H9 (cell line): ENCODE measurements at places on chromosomes 2 and 18. TPM values are rescaled to one million over a fixed set of nuclear protein-coding genes. Genes with fewer than 3 reads are reported as not detected.

GRCh38 chr2:201194097-201194496 is 11.2 kb downstream of the CASP10 start:
- no peaks in the 10 kb centered on the region for H3K27me3 ChIP-seq
- H3K4me3 ChIP-seq: no peak overlapping the region
- no peak for DNase-seq
- peaks cover 8% of the 10 kb centered on the region; the same call in 1 of the 2 replicates for H3K36me3 ChIP-seq

GRCh38 chr18:14769381-14769780 is 21.4 kb downstream of the ANKRD30B start:
- no peaks in the 10 kb centered on the region for H3K4me1 ChIP-seq
- no peak overlapping the region for H3K4me3 ChIP-seq
- no peak for DNase-seq
- no peak overlapping the region for H3K27ac ChIP-seq
- H3K27me3 ChIP-seq: no peaks in the 10 kb centered on the region

GRCh38 chr2:11242542-11243174 is 87.4 kb downstream of the SLC66A3 start:
- H3K4me3 ChIP-seq: no peak overlapping the region
- H3K27ac ChIP-seq: no peak overlapping the region
- H3K27me3 ChIP-seq: no peaks in the 10 kb centered on the region
- no peaks in the 10 kb centered on the region for H3K4me1 ChIP-seq
- H3K36me3 ChIP-seq: no peaks in the 10 kb centered on the region; the same call in 2 of the 3 replicates
- DNase-seq: no peak

DNA sequence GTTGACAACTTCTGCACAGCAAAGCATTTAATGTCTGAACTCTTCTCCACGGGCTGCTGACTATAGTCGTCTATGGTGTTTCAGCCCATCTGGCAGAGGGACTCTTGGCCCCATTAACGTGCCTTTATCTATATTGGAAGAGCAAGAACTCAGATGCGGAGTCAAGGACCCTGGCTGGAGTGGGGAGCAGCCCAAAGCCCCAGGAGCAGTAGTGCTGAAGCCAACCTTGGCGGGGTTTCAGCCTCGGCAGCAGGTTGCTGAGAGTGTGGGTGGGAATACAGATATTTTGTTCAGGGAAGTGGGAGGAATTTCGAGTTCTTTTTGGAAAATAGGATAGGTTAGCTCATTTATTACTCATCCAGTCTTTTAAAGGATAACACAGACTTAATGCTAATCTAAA is 34.2 kb downstream of the TMEM17 start:
- no peaks in the 10 kb centered on the region for H3K27me3 ChIP-seq
- H3K4me3 ChIP-seq: no peak overlapping the region
- H3K27ac ChIP-seq: no peak overlapping the region
- H3K36me3 ChIP-seq: no peaks in the 10 kb centered on the region; the same call in 1 of the 2 replicates
- H3K4me1 ChIP-seq: peaks cover 13% of the 10 kb centered on the region; the same call in 1 of the 2 replicates
- no peak for DNase-seq

DNA sequence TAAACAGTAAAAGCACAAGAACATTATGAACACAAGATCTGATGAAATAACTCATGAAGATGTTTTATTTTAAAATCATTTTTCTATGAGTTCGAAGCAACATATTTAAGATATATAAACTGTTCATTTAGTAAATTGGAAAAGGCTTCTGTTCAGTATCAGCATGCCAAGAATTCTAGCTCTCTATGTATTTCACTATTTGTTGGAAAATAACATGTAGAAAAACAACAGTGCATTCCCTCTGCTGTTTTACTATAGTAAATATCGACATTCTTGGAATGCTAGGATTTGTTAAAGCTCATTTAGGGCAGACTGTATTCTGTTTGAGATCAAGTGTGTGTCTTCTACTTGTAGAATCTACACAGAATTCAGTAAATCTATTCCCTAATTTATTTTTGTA is 750.2 kb downstream of the CCDC85A start:
- no peak for DNase-seq
- H3K27me3 ChIP-seq: no peaks in the 10 kb centered on the region
- no peaks in the 10 kb centered on the region for H3K4me1 ChIP-seq
- H3K36me3 ChIP-seq: no peaks in the 10 kb centered on the region
- no peak overlapping the region for H3K4me3 ChIP-seq

DNA sequence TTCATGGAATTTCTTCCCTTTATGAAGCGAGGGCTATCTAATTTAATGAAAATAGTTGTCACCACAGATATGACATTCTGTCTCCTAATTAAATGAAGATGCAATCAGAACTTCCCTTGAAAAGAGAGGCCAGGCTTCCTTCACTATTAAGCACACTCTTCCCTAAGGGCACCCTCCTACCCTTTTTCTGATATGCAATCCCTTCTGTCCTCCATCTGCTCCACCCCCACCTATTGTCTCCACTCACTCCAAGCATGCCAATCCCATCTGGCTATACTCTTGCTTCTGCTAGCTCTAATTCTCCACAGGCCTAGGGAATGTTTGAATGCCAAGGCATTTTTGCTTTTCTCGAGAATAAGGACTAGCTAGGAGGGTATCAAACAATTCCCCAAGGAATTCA is 818.4 kb upstream of the FSHR start:
- no peaks in the 10 kb centered on the region for H3K4me1 ChIP-seq
- H3K4me3 ChIP-seq: peak overlapping the region; percentile 65; the same call in 2 of the 3 replicates
- no peaks in the 10 kb centered on the region for H3K27me3 ChIP-seq
- H3K27ac ChIP-seq: no peak overlapping the region

- no peak for DNase-seq
- H3K4me1 ChIP-seq: no peaks in the 10 kb centered on the region
- no peak overlapping the region for H3K4me3 ChIP-seq
- no peaks in the 10 kb centered on the region for H3K27me3 ChIP-seq
- peaks cover 3% of the 10 kb centered on the region; the same call in 1 of the 2 replicates for H3K36me3 ChIP-seq
Observed at GRCh38 chr2:238979636-238980035, 131.8 kb downstream of the TWIST2 start.

- H3K36me3 ChIP-seq: no peaks in the 10 kb centered on the region
- H3K4me1 ChIP-seq: no peaks in the 10 kb centered on the region
- no peak overlapping the region for H3K4me3 ChIP-seq
- H3K27ac ChIP-seq: no peak overlapping the region
- DNase-seq: no peak
Observed at GRCh38 chr2:124867247-124867646, 842.2 kb downstream of the CNTNAP5 start.

DNA sequence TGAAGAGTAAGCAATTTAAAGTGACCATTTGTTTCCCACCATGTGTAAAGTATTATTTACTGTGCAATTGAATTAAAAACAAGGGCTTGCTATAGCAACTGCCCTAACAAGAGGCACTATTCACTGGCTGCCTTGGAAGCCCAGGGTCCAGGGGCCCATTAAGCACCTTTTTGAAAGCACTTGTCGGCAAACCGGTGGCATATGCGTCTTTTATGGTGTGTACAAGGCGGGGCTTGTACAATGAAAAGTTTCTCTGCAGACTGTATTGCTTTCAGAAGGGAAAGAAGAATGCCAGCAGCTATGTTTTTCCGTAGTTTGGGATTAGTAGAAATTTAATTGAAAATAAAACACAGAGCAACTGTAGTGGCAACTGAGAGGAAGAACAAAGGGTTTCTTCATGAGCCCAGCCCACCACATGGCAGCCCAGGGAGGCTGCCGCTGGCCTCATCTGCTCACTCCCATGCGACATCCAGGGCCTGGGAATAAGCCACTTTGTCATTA is 279.5 kb upstream of the PARD3B start:
- H3K36me3 ChIP-seq: peaks cover 6% of the 10 kb centered on the region; the same call in 1 of the 2 replicates
- no peaks in the 10 kb centered on the region for H3K27me3 ChIP-seq
- H3K4me3 ChIP-seq: no peak overlapping the region
- H3K4me1 ChIP-seq: peaks cover 6% of the 10 kb centered on the region; the same call in 1 of the 2 replicates
- H3K27ac ChIP-seq: no peak overlapping the region
- no peak for DNase-seq

DNA sequence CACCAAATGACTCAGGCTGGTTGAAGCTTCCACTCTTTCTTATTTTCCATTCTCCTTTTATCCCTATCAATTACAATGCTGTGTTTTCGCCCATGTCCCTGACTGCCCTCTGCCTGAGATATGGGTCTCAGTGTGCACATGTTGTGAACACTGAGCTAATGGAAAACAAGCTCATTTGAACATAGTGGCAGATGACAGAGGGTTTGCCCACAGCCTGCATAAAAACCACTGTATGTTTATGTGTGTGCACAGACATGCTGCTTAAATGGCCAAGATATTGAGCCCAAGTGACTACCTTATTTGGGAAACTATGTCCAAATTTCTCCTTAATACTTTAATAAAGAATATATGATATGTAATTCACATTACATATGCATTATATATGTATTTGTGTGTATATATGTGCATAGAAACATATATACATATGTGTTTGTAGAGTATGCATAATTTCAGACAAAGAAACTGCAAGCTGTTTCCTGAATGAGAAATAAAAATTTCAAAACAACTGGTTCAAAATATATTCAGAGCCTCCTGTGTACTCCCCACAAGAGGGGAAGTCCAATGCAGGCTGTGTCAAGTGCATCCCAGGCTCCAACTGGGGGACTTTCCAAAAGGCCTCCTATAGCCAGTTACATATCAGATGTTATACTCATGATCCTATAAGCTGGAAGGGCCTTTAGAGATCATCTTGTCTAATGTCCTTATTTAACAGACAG is 92.7 kb upstream of the CD302 start:
- no peaks in the 10 kb centered on the region for H3K36me3 ChIP-seq
- H3K27ac ChIP-seq: no peak overlapping the region
- H3K4me3 ChIP-seq: no peak overlapping the region
- no peak for DNase-seq

GRCh38 chr2:117553448-117553847 is 261.0 kb upstream of the DDX18 start:
- DNase-seq: peak; percentile 63
- H3K27me3 ChIP-seq: no peaks in the 10 kb centered on the region
- H3K4me3 ChIP-seq: peak overlapping the region; percentile 20; the same call in 1 of the 3 replicates
- peaks cover 5% of the 10 kb centered on the region; the same call in 1 of the 2 replicates for H3K36me3 ChIP-seq

- no peak overlapping the region for H3K4me3 ChIP-seq
- H3K27me3 ChIP-seq: no peaks in the 10 kb centered on the region
- H3K27ac ChIP-seq: no peak overlapping the region
- H3K4me1 ChIP-seq: no peaks in the 10 kb centered on the region
Observed at GRCh38 chr2:1460851-1461418, 47.7 kb downstream of the TPO start.

- no peaks in the 10 kb centered on the region for H3K27me3 ChIP-seq
- H3K4me1 ChIP-seq: no peaks in the 10 kb centered on the region
- no peak for DNase-seq
- H3K36me3 ChIP-seq: no peaks in the 10 kb centered on the region
- no peak overlapping the region for H3K27ac ChIP-seq
- no peak overlapping the region for H3K4me3 ChIP-seq
Observed at GRCh38 chr18:59564561-59564960, 132.7 kb downstream of the CCBE1 start.

DNA sequence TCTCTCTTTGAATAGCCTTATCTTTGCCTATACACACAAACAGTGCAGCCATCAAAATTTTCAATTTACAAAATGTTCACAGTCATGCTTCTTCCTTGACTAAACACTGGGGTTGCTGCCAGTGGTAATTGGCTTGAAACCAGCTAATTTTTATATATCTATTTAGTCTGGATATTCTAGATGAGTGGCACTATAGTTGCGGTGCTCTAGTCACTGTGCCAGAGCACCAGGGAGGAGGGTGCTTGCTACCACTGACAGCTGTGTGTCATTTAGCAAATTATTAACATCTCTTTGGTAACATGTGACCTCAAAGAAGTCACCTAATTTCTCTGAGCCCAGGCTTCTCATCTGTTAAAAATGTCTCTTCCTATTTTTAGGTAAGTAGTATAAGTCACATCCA is 130.4 kb downstream of the MEIS1 start:
- H3K27me3 ChIP-seq: no peaks in the 10 kb centered on the region; the same call in 1 of the 2 replicates
- no peak for DNase-seq
- peaks cover 6% of the 10 kb centered on the region; the same call in 1 of the 2 replicates for H3K4me1 ChIP-seq

GRCh38 chr2:232525199-232525598 is 761 bp upstream of the CHRND start:
- no peak overlapping the region for H3K27ac ChIP-seq
- H3K27me3 ChIP-seq: peaks cover 15% of the 10 kb centered on the region
- no peaks in the 10 kb centered on the region for H3K4me1 ChIP-seq
- H3K4me3 ChIP-seq: no peak overlapping the region
- DNase-seq: no peak

- H3K4me3 ChIP-seq: no peak overlapping the region
- DNase-seq: no peak
- H3K36me3 ChIP-seq: no peaks in the 10 kb centered on the region
- H3K4me1 ChIP-seq: no peaks in the 10 kb centered on the region
Observed at GRCh38 chr18:59218018-59218417, 1.9 kb upstream of the GRP start.

DNA sequence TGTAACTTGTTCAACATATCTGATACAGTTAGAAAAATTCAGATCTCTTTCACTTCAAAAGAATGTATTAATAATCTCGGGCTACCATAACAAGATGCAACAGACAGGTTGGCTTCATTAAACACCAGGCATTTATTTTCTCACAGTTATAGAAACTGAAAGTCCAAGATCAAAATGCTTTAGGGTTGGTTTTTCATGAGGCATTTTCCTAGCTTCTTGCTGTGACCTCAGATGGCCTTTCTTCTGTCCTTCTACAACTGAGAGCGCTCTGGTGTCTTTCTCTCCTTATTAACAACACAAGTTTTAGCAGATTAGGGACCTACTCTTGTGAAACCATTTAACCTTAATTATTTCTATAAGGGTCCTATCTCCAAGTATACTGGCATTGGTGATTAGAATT is 452.5 kb downstream of the ZNF804A start:
- no peak overlapping the region for H3K4me3 ChIP-seq
- DNase-seq: no peak
- H3K27ac ChIP-seq: no peak overlapping the region
- no peaks in the 10 kb centered on the region for H3K27me3 ChIP-seq

DNA sequence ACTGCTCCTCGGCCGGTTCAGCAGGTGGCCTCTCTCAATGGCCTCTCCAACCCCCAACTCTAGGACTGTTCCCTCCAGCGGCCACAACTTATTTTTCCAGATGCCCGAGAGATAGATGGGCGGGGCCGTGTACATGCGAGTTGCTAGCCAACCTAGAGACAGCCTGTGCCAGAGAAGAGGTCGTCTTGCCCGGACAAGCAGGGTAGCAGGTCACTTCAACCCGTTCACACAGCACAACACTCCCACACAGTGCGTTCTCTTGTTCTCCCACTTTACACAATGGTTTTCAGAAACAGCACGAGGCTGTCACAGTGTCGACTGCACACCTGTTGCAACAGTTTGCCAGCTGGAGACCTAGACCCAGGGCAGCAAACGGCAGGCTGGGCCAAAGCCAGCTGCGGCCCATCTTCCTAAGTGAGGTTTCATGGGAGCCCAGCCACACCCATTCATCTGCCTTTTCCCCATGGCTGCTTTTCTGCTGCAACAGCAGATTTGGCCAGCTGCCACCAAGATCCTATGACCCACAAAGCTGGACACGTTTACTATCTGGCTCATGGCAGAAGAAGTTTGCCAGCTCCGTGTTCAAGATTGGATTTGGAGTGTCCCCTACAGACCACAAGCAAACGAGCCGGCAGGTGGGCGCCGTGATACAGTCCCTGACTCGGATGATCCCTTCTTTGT is 7.3 kb upstream of the PRLH start:
- no peaks in the 10 kb centered on the region for H3K4me1 ChIP-seq
- H3K27me3 ChIP-seq: no peaks in the 10 kb centered on the region
- H3K36me3 ChIP-seq: peaks cover 8% of the 10 kb centered on the region
- DNase-seq: no peak

The PLCD4 gene
- 0.18 and 0.42 TPM in 2 replicates for total RNA-seq

The STARD6 gene
- not detected in 2 replicates for total RNA-seq

The RTKN gene
- 87.1 and 90.9 TPM in 2 replicates for total RNA-seq

The DNMT3A gene
- total RNA-seq: 207 and 215 TPM in 2 replicates

The CPO gene
- 0.66 and 0.68 TPM in 2 replicates for total RNA-seq

The GDF7 gene
- total RNA-seq: 0.04 TPM in 1 of 2 replicates, not detected in the other

The SERPINB11 gene
- total RNA-seq: not detected in 2 replicates

The IL1A gene
- total RNA-seq: 0.35 and 0.39 TPM in 2 replicates

The ARID5A gene
- 3.8 and 4.5 TPM in 2 replicates for total RNA-seq
